ENCODE measurements at places on chromosomes 16 and 17.

GRCh38 chr16:82116535-82116934 is 53.5 kb downstream of the MPHOSPH6 start:
- DNase-seq: no peak

DNA sequence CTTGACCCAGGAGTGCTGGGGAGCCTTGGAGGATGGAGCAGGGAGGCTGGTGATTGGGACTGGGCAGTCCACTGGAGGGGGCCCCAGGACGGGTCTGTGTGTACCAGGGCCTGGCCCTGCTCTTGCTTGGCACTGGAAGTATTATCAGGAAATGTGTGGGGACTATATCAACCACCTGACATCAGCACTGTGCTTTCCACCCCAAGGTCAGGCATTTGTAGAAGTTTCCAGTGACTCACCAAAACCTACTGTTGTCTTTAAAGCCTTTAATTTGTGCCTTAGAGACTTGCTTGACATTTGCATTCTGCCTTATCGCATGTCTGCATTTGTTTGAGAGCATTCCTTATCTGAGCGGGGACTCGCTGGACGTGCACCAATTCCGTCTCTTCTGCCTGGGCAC is 323.1 kb downstream of the FOXL1 start:
- no peak for DNase-seq

- peak; percentile 74 for DNase-seq
Observed at GRCh38 chr16:31105677-31106213, 2.4 kb upstream of the BCKDK start.

DNA sequence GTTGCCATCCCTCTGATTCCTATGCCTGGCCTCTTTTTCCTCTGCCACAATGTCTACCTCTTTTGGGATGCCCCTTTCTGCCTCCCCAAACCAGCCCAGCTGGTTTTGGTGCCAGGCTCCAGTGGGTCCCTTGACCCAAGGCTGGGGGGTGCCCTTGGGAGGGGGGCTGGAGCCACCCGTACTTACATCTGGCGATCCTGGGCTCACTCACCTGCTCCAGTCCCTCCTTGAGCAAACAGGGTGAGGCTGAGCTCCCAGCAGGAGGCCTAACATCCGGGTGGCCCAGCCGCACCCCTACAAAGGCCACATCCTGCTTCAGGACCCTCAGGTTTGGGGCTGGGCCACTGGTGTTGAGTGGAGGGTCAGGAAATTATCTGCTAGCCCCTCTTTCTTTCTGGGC is 1.2 kb downstream of the ERN2 start:
- no peak for DNase-seq

DNA sequence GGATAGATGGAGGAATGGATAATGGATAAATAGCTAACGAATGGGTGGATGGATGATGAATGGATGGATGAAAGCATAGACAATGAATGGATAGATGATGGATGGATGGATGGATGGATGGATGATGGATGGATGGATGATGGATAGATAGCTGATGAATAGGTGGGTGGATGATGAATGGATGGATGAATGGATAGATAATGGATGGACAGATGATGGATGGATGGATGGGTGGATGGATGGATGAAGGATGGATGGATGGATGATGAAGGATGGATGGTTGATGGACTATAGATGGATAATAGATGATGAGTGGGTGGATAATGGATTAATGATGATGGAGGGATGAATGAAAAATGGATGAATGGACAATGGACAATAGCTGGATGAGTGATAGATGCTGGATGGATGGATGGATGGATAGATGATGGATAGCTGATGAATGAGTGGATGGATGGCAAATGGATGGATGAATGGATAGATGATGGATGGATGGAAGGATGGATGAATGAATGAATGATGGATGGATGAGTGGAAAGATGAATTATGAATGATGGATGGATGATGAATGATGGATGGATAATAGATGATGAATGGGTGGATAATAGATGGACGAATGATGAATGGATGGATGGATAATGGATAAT is 239.8 kb downstream of the KATNIP start:
- DNase-seq: no peak

DNA sequence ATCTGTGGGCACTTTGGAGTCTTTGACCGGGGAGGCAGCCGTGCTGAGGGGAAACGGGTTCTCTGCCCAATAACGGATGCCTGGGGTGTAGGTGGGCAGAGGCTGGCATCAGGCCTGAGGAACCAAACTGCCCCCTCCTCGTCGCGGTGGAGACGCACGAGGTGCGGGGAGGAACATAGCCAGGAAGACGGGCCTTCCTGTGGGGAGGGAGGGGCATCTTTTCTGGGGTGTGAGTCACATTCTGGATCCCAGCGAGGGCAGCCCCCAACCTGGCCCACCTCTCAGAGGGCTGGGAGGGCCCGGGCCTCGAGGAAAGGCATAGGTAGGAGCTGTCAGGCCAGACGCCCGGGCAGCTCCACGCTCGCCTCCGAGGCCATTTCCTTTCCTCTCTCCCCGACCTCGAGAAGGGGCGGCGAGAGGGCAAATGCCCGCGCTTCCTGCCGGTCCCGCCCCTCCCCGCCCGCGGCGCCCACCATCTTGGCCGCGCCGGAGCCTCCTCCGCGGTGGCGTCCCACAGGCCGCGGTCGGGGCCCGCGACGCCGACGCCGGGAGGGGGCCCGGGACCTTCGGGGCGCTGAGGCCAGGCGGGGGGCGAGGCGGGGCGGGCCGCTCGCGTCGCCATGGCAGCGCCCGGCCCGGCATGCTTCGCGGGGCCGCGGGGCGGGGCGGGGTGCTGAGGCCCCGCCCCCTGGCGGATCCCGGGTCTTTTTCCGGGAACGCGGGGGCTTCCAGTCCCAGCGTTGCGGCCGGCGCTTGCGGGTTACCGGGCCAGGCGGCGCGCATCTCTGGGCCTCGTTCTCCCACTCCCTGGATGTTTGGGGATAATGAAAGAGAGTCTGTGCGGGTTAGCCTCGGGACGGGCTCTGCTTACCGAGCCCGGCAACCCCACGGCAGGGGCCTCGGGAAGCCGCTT is 13.2 kb downstream of the RAI1 start:
- peak; percentile 31 for DNase-seq

All from stimulated activated CD8-positive, alpha-beta memory T cell treated with anti-CD3 and anti-CD28 coated beads, Interleukin-4, amount 100 ng/mL, for 1 hour (primary cell).